Cerebellar nuclear complex (tissue), 1 donor: ENCODE measurements at places on chromosomes 11 and 22.

DNA sequence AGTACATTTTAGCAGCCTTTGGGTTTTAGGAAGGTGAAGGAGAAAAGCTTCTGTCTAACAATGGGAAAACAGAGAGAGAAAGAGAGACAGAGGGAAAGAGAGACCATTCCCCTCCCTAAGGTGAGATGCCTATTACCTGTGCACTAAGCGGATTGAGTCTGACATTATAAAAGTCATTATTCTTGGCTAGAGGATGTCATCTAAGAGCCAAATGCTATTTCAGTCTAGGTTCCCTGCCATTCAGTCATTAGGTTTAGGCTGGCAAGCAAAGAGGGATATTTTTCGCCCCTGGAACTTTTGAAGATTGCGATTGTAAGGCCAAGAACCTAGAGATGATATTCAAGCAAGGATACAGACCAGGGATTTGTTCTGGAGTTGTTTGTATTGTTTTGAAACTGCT is 7.2 kb downstream of the BLID start:
- DNase-seq = no peak

DNA sequence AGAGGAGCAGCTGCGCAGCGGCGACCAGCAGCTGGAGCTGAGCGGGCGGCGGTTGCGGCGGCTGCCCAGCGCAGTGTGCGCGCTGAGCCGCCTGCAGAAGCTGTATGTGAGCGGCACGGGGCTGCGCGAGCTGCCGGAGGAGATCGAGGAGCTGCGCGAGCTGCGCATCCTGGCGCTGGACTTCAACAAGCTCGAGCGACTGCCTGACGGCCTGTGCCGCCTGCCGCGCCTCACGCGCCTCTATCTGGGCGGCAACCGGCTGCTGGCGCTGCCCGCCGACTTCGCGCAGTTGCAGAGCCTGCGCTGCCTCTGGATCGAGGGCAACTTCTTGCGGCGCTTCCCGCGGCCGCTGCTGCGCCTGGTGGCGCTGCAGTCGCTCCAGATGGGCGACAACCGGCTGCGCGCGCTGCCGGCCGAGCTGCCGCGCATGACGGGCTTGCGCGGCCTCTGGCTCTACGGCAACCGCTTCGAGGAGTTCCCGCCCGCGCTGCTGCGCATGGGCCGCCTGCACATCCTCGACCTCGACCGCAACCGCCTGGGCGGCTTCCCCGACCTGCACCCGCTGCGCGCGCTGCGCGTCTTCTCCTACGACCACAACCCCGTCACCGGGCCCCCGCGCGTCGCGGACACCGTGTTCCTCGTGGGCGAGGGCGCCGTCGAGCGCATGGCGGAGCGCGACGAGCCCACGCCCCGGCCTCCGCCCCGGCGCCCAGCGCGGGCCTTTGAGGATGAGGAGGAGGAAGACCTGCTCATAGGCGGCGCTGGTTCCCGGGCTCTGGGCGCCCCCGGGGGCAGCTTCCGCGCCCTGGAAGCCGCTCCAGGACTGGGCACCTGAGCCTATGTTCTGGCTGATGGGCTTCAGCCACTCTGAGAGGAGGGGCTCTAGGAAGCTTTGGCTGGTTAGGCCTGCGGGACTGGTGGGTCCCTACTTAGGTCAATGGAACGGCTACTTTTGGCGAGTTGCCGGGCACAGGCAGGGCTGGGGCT is 787 bp downstream of the LRRC10B start:
- DNase-seq = no peak

DNA sequence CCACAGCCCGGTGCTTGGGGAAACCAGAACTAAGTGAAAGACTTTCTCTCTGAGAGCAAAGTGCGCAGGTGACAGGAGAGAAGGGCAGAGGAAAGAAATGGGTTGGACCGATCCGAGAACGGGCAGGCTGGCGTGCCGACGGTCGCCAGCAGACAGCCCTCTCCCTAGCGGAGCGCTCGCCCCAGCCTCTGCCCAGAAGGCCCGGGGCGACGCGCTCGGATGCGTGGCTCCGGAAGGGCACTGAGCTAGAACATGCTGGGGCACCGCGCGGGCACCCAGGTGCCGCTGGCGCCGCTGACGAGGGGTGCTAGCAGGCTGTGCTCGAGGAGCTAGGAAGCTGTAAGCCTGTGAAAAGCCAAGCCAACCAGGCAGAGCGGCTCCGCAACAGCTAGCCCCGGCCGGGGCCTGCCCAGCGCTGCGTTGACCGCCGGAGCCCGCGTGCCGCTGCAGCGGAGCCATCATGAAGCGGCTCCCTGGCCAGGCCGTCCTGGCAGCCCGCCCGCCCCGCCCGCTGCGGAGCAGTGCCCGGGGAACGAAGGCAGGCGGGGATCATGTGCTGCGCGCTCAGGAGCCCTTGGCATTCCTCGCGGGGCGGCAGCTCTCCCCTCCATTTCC is 22.1 kb upstream of the RRAS2 start:
- DNase-seq = no peak

- DNase-seq = no peak
Observed at GRCh38 chr22:48438096-48438495, 1389.6 kb downstream of the BRD1 start.

GRCh38 chr11:213111-213510 is 5.6 kb downstream of the RIC8A start:
- DNase-seq = no peak

- DNase-seq = no peak
Observed at GRCh38 chr11:39443424-39444022, 2015.9 kb downstream of the LRRC4C start.
